ENCODE measurements at places on chromosomes 6 and 20.

GRCh38 chr20:53778041-53778516 lies 184.4 kb upstream of the ZNF217 start:
- no peak for DNase-seq

DNA sequence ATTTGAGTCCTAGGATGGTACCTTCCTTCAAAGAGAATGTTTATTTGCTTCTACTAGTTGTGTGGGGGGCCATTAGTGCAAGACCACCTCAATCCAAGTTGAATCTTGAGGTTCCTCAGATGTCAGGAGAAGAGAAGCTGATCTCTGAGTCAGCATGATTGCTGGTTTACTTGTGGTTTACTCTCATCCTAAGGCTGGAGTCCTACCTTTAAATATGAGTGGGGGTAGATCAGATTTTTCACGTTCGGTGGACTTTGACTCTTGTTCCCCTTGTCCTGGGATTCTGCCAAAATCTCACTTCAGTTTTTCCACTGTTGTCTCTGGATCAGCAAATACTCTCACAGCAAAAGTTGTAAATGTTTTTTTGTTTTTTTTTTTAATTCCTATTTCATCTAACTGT lies 84.6 kb upstream of the F13A1 start:
- no peak for DNase-seq

DNA sequence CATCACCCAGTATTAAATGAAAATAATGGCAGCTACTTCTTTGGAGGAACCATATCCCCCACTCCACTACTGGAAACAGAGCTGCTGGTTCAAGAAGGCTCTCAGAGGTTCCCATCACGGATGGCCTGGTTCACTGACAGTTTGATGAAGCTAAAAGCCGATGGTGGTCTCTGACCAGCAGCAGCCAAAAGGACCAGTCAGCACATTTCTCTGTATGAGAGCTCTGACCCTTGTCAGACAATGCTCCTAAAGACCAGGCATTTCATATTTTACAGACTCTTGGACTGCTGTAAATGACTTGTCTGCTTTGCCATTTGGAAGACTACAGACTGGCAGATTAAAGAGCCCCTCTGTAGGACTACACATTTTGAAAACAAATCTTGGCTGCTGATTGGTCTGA lies 16.6 kb downstream of the PRKN start:
- no peak for DNase-seq

- DNase-seq = no peak
Measured at GRCh38 chr20:63833776-63834490, 2.9 kb upstream of the ZBTB46 start.

GRCh38 chr6:5128351-5128750 lies 43.2 kb downstream of the PPP1R3G start:
- DNase-seq = no peak

- peak; percentile 34 for DNase-seq
Measured at GRCh38 chr20:41048461-41049301, 20.1 kb downstream of the TOP1 start.

GRCh38 chr6:54655162-54655561 lies 191.4 kb upstream of the FAM83B start:
- DNase-seq = no peak

DNA sequence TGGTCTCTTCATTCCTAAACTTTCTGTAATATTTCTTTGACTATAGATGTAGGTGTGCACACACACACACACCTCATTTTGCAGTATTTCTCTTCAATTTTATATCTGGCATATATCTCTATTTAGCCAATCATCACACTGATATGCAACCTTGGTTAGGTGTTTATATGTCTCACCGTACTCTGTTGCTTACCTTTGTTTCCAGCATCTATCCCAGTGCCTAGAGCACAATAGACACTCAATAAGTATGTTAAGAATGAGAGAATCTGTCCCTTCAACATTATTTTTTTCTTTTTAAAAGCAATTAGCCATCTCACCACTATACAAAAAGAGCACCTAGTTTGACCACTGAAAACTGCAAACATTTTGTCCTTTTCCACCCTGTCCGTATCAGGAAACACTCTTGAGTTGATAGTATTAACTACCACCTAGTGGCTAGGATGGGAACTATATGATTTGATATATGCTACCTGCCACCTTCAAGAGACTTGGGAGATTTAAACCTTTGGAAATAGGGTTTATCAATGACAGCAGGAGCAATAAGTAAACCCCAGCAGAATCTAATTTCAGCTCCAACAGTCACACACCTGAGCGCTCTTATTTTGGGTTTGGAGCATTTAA lies 48.7 kb upstream of the RSPO3 start:
- no peak for DNase-seq

Data from activated CD4-positive, alpha-beta T cell treated with anti-CD3 and anti-CD28 coated beads, Interleukin-2, amount 10 ng/mL, durations not matched to agents 7 days and 5 days (primary cell).